ENCODE measurements at places on chromosomes 6 and 20. TPM values are rescaled to one million over a fixed set of nuclear protein-coding genes. Genes with fewer than 3 reads are reported as not detected.

Gene SDCBP2
- total RNA-seq = 3.2 TPM

Gene FUCA2
- 5.6 TPM for total RNA-seq

Gene EYS
- total RNA-seq = not detected

Gene EBF4
- total RNA-seq = 0.76 TPM

Gene ACTL10
- total RNA-seq = 5.0 TPM

Gene CST5
- total RNA-seq = not detected

Gene TMEM200A
- total RNA-seq = 0.54 TPM

Gene PI16
- total RNA-seq = not detected

Gene RNF144B
- total RNA-seq = 0.61 TPM

Gene PRR18
- total RNA-seq = 0.05 TPM

Gene SPTLC3
- total RNA-seq = 0.71 TPM

Gene C20orf202
- total RNA-seq = not detected

Gene MYB
- total RNA-seq = 13.9 TPM

Gene TNF
- 485 TPM for total RNA-seq

Gene PRICKLE4
- total RNA-seq = not detected

- DNase-seq = no peak
Measured at GRCh38 chr6:90689172-90689571, 102.3 kb upstream of the MAP3K7 start.

- no peak for DNase-seq
Measured at GRCh38 chr6:97160280-97160679, 122.7 kb downstream of the MMS22L start.

GRCh38 chr20:38167851-38168760 is 3.0 kb upstream of the TGM2 start:
- DNase-seq = no peak

GRCh38 chr6:168152980-168153379 is 74.0 kb upstream of the FRMD1 start:
- no peak for DNase-seq

- no peak for DNase-seq
Measured at GRCh38 chr20:41632896-41633295, 14.7 kb upstream of the CHD6 start.

- DNase-seq = no peak
Measured at GRCh38 chr6:111971866-111972532, 81.9 kb upstream of the CCN6 start.

DNA sequence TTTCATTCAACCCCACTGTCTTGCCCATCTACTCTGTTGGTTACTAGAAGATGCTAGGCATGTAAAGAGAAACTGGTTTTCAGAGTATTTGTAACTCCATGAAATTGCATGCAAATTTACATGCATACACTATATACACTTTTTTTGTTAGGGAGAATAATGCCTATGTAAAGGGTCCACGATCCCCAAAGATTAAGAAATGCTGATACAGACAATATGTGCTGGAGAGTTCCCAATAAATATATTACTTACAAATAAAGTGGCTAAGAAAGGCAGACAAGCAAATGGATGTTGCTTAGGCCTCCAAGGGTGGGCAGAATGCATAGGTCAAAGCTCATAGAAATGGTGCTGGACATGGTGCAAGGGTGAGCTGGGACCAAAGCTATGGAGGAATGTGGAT is 109.6 kb upstream of the NHSL1 start:
- no peak for DNase-seq

- DNase-seq = no peak
Measured at GRCh38 chr6:148530976-148531375, 188.3 kb downstream of the SASH1 start.

GRCh38 chr6:137791281-137792159 is 75.5 kb upstream of the TNFAIP3 start:
- no peak for DNase-seq

DNA sequence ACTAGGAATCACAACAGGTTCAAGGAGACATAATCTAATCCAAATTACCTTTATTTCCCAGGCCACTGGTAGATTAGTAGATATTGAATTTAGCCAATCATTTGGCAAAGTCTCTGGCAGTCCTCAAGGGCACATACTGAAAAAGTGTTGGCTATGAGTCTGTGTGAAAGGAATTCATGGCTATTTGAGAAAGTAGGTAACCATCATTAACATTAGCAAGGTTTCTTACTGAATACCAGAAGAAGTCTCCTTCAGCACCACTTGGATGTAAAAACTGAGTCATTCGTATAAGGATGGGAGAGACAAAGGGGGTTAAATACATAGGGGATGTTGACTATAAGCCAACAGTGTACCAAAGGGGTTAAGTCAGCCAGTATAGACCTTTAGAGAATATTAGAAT is 36.7 kb downstream of the AGPAT4 start:
- no peak for DNase-seq

DNA sequence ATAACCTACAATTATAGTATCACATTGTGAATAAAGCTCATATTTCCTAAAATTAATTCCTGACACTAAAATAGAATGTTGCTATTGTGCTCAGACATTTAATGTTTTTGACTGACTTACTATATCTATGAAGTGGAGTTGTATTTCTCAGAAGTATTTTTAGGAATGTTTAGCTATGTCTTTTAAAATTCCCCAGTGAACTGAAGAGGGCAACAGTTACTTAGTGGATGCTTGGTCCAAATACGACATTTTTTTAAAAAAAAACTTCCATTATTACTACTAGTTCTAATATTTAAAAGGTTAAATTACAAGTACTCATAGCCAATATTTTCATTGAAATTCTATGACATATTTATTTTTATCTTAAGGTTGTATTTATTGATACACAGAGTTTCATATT is 460.2 kb downstream of the COL12A1 start:
- DNase-seq = no peak

- DNase-seq = no peak
Measured at GRCh38 chr6:26159357-26160273, 72.4 kb downstream of the HFE start.

- no peak for DNase-seq
Measured at GRCh38 chr20:19767070-19767469, 9.0 kb downstream of the RIN2 start.

DNA sequence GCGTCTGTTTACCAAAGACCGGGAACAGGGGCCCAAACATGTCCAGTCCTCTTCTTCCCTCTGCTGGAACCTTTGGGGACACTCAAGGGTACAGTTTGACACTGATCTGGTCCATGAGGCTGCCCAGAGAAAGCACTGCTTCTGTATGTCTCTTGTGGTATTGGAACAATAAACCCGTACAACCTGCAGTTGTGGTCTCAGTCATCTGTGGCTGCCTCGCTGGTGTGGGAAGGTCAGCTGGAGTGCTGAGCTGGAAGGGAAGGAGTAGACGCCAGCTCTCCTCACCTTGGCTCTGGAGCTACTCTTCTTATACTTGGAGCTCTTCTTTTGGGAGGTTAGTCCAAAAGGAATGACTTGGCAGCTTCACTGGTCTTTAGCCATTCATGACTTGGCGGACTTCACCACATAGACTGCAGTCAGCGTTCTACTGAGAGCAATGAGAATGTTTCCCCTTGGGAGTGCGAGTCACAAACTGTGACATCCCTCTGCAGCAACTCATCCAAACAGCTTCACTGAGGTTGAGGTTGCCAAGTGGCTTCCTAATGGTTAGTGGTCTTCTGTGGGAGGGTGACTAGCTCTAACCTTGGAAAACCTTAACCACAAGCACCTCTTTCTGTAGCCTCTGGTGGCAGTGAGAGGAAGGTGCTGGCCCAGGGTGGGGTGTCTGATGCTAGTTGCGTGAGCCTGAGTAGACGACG is 81.2 kb downstream of the ASXL1 start:
- DNase-seq = no peak

GRCh38 chr20:34713194-34713943 is 9.2 kb downstream of the TP53INP2 start:
- DNase-seq = no peak

DNA sequence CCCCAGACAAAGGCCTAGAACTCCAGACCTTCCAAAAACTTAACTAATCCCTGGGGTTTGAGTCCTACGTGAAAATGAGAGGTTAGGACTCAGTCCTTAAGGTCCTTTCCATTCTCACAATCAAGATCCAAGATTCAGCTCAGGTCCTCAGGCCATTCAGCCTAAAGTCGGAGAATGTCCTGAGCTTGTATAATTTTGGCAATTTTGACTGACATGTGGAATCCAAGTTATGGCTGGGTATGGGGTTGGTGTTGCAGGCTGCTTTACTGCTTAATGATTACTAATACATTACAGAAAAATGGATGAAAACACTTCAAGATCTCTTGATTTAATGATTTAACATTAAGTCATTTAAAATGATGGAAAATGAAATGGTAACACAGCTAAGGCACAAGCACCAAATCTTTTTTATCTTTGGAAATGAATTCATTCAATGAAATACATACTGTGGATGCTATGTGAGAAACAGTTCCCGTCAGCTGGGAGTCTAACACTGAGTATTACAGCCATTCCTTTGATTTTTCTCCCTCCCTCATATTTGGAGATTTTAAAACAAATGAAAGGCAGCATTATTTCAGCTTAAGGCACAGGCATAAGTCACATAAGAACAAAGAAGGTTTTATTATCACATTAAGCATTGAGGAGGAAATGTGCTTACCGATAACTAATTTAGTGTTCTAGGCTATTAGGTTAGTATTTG is 1.3 kb downstream of the ARHGAP18 start:
- no peak for DNase-seq

DNA sequence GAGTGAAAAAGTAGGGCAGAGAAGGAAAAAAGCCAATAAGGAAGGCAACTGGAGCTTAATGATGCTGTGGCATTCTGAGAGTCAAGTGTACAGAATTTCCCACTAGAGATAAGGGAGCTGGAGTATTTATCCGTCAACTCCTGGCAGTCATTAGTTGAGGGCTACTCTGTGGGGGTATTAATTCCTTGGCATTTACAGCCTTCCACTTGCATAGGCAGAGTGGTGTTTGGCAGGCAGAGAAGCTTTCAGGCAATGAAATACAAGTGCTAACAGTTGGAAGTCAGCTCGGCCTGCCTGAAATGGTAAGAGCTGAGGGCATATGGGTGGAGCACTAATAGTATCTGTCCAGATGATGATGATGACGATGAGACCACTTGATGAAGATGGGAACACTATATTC is 207.3 kb upstream of the FLRT3 start:
- no peak for DNase-seq

DNA sequence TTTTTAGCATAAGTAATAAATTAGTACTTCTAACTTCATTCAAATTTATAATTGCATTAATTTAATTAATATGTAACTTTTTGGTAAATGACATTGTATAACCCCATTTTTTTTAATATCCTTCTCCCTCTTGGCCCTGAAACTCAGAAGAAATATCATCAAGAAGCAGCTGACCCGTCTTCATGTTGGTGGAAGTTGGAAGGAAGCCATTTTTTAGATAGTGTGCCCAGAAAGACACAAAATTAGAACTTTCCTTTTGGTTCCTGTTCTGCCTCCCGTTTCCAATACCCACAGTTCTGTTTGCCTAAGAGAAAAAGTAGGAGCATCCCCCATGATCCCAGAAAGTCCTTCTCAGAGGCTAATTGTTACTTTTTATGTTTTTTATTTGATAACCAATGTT is 65.5 kb downstream of the PLCB4 start:
- no peak for DNase-seq

DNA sequence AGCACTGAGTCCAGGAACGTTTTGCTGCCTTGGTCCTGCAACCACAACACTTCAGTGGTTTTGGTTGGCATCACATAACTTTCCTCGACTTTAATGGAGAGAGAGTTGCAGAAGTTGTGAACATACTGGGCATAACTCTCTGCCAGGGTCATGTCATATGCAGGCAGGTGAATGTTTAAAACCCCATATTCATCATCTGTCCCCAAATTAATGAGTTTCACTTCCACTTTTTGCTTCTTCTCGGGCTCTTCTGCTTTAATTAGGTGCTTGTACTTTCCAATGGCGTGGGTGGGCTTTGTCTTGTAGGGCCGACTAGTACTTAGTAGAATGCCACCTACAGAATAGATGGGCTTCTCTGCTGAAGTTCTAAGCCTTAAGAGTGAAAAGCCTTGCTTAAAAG is 45.2 kb upstream of the TFAP2A start:
- no peak for DNase-seq

- DNase-seq = no peak
Measured at GRCh38 chr20:61997372-61997771, 68.3 kb downstream of the TAF4 start.

DNA sequence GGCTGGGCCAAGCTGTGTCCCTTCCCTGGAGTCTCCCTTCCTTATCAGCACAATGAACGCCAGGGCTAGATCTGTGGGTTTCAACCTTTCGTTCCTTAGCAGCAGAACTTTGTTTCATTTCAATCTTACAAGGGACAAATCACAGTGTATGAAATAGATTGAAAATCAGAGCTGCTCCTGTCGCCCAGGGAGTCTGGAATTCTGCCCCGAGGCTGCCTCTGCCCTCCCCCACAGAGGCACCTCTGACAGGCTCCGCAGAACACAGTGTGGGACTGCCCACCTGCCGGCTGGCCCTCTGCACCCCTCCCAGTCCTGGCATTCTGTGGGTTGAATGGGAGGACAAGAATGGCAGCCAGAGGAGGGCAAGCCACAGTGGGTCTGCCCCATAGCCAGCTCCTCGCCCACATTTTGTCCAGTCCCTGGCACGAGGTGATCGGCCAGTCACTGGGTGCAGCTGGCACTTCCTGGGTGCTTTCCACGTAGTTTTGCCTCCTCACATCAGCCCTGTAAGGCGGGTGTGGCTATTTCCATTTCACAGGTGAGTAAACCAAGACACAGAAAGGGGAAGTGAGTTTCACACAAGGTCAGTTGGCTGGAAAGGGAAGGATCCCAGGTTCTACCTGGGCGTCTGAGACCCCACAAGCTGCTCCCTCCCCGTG is 26.1 kb downstream of the MANBAL start:
- no peak for DNase-seq

- DNase-seq = no peak
Measured at GRCh38 chr6:14517516-14518105, 400.0 kb downstream of the CD83 start.

DNA sequence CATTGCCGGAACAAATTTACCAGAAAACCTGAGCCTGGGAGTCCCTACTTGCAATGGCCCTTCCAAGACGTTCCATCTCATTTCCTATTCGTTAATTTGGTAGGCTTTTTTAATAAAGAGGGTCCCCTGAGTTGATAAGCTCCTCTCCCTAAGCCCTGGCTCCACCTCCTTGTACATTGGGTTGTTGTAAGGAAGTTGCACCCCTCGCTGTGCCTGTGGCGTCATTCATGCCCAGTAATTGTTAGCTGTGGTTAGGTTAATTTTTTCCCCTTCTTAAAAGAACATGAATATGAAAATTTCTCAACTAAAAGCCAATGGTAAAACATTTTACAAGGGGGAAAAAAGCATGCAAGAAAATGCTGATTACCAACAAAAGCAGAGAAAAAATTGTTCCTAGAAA is 91.9 kb downstream of the SLC24A3 start:
- no peak for DNase-seq

DNA sequence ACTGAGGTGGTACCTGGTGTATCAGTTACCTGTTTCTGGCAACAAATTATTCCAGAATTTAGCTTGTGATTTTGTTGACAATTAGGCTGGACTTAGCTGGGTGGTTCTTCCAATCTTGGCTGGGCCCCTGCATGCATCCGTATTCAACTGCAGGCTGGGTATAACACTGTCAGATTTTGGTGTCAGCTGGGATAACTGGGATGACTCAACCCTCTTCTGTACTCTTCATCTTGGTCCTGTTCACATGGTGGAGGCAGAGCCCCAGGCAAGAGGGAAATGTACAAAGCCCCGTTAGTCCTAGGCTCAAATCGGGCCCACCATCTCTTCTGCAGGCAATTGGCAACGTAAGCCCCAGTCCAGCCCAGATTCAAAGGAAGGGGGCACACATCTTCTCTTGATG is 89.2 kb downstream of the PHACTR3 start:
- no peak for DNase-seq
